G401 (cell line): ENCODE measurements at places on chromosomes 1 and 21. TPM values are rescaled to one million over a fixed set of nuclear protein-coding genes. Genes with fewer than 3 reads are reported as not detected.

BRWD1 gene
- 22.4 and 30.2 TPM in 2 replicates for total RNA-seq

DNA sequence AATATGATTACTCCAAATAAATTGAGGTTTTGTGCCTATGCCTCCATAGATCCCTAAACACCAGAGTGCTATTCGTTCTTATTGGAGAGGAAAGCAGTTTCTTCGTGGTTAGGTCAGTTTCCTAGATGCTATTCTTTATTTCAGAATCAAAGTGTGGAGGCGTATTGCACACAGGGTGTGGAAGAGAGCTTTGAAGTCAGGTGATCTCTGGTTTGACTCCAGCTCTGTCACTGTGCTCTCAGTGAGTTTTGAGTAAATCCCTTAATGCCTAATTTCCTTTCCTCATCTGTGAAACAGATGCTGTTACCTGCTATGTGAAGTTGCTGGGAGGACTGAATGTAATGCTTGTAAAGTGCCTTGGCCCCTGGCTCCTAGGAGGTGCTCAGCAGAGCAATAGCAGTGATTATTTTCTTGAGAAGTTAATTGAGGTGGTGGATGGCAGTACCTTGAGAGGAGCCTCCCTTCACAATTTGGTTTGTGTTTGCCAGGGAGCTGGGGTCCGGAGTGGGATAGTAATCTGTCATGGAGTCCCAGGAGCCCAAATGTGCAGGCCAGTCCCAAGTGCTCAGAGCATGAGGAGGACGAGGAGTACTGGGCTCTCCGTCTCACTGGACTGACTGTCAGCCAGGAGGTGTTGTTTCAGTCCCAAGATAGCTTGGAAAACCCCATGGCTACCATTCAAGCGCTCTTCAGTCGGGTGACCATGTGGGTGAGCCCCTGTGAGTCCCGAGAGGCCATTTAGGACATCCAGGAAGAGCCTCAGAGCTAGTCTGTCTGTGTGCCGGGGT is 14.9 kb downstream of the NTPCR start:
- DNase-seq, result no peak

GRCh38 chr1:20351911-20352701 is 61.4 kb downstream of the VWA5B1 start:
- DNase-seq, result no peak

GRCh38 chr21:39956586-39956985 is 89.3 kb downstream of the PCP4 start:
- no peak for DNase-seq

DNA sequence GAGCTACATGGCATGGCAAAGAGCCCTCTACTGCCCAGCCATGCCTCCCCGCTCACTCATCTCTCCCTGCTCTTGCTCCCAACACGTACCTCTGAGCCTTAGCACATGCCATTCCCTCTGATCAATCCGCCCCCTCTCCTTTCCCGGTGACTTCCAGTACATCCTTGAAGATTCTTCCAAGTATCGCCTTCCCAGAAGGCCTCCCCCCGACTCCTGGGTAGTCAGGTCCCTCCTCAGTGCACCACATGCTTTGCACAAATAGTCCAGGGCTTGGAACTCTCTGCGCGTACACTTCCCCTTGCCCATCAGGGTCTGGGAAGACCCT is 77.0 kb upstream of the IFFO2 start:
- no peak for DNase-seq
